Fibroblast of mammary gland (primary cell): ENCODE measurements at places on chromosomes 3 and 15.

DNA sequence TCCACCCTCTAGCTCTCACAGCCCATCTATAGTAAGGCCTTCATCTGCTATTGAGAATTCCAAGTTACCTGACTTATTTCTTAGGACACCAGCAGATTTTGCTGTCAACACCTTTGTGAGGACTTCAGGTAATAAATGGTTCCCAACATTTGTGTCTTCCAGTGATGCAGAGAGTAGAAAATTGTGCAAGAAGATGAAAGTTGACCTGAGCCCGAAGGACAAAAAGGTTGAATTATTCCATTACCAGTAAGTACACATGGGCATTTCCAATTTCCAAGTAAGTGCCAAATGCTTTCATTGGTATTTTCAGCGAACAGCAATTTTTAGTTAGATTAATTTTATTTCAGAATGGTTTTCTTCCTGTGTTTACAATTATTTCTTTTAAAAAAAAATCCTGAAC, 35.4 kb downstream of the PDIA5 start:
- DNase-seq = no peak

- no peak for DNase-seq
Measured at GRCh38 chr3:72213296-72214065, 428.5 kb upstream of the PROK2 start.

DNA sequence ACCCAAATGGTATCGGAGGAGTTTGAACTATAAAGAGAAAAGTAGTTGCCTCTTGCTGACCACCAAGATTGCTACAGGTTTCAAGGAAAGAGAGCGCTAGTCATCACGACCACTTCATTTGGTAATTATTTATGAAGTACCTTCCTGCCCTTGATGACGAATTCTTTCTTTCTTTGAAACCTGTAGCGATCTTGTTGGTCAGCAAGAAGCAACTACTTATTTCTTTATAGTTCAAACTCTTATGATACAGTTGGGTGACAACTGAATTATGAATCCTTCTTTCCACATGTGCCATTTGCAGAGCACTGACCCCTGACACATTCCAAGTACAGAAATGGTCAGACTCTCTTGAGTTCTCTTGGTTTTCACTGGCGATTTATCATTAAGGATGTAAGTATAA, 46.8 kb downstream of the THRB start:
- DNase-seq = no peak

DNA sequence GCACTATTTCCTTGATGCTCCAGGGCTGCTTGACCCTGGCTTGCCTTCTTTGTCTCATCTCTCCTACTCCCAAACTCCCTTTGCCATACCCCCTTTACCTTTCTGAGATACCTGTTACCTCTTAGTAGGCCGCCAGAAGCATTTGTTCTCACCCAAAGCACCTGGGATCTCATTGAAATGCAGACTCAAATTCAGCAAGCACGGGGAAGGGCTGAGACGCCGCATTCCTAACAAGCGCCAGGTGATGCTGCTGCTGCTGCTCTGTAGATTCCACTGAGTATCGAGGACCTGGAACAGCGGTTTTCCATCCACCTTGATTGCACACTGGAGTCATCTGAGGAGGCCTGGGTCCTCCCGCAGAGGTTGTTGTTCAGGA, 91.8 kb downstream of the TMEM266 start:
- no peak for DNase-seq

- no peak for DNase-seq
Measured at GRCh38 chr3:158430448-158430847, 140.5 kb upstream of the MLF1 start.

DNA sequence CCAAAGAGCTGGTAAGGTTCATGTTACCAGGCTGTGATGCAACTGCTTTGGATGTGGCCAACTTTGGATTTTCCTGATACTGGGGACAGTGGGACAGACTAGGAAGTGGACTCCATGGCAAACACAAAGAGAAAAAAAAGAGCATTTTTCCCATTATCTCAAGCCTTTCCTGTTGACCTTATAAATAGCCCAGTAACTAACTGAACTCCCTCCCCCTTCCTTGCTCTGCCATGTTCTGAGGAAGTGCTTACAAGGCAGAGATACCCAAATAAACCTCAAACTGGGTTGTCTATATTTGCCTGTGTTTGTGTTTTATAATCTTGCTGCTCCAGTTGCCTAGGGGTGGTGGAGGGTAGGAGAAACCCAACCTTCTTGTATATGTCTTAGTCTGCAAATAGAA, 27.3 kb upstream of the SLC9A9 start:
- DNase-seq = no peak

DNA sequence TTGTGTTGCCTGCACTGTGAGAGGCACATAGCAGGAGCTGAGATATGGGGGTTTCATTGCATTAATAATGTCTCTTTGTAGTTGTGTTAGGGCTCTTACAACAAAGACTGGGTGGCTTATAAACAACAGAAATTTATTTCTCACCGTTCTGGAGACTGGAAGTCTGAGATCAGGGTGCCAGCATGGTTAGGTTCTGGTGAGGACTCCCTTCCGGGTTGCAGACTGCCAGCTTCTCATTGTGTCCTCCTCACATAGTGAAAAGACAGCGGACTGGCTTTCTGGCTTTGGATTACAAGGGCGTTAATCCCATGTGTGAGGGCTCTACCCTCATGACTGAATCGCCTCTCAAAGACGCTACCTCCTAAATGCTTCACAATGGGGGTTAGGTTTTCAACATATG, 20.6 kb downstream of the TMEM108 start:
- DNase-seq = no peak

- DNase-seq = no peak
Measured at GRCh38 chr3:189404797-189405484, 226.2 kb upstream of the TP63 start.

DNA sequence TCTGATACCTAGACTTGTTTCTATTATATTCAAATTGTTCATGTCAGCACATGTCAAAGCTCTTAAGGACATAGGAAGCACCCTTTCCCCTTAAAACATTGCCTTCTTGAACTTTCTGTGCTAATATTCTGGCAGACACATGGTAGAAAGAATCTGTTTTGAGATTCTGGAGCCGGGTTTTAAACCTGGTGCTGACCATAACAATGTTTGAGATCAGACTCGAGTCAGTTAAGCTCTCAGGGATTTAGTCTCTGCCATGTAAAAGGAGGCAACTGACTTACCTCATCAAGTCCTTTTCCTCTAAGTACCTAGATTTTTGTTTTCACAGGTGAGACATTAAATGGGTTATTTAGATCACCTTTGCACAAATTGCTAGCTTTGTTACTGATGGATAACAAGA, 38.9 kb downstream of the RBMS3 start:
- no peak for DNase-seq

- DNase-seq = no peak
Measured at GRCh38 chr3:155080692-155081091, 573 bp downstream of the MME start.

DNA sequence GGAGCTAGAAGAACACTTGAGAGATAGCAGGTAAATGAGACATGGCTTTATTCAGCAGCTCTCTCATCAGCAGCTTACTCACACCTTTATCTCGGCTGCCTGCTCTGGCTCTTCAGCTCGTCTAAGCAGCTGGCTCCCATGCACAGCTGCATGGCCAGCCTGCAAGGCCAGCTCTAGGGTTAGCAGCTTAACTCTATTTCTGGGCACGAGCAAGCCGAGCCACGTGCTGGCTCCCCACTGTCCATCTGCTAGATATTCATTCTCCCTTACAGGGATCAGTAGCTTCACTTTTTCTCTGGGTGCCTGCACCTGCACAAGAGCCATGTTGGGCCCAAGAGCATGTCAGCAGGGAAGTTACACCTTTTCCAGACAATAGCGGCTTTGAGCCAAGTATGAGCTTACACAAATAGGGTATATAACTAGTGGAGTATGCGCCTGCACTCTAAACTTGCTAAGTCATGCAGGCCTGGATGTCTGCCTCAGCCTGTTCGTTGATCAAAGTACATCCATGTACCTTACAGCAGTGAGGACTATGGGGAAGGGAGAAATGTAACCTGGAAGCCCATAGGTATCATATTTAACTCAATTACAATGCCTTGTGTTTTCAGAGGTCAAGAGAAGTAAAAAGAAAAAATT, 174.9 kb upstream of the SNTN start:
- no peak for DNase-seq

GRCh38 chr3:120177707-120178306, 83.6 kb upstream of the GSK3B start:
- DNase-seq = no peak

DNA sequence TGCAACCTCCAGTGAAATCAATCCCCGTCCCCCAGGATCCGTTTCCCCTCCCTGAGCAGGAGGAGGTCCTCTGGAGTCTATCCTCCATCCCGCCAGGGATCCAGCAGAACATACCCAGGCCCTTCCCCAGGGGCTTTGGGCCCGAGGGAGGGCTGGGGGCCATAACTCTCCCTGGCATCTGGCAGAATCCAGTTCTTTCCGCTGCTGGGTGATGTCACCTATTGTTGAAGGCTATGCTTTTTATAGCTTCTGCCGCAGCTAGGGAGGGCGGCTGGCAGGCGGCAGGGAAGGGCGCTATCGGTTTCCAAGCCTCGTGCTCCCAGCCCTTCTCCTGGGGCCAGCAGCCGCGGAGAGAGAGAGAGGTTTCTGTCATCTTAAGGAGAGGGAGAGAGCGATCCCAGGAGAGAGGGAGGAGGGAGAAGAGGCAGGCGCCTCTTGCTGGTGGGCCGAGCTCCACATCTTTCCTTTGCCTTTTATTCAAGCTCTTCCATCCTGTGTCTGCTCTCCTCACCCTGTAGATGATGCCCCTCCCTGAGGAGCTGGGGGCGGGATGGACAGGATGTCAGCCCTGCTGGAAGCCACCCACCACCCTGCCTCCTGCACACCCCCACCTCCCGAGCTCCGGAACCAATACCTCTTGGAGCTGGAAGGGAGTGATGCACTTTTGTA, 120.1 kb downstream of the ANP32A start:
- peak; percentile 22 for DNase-seq

GRCh38 chr15:39946862-39947261, 12.9 kb downstream of the EIF2AK4 start:
- peak; percentile 72 for DNase-seq

- DNase-seq = no peak
Measured at GRCh38 chr15:87638554-87639083, 617.9 kb downstream of the NTRK3 start.

DNA sequence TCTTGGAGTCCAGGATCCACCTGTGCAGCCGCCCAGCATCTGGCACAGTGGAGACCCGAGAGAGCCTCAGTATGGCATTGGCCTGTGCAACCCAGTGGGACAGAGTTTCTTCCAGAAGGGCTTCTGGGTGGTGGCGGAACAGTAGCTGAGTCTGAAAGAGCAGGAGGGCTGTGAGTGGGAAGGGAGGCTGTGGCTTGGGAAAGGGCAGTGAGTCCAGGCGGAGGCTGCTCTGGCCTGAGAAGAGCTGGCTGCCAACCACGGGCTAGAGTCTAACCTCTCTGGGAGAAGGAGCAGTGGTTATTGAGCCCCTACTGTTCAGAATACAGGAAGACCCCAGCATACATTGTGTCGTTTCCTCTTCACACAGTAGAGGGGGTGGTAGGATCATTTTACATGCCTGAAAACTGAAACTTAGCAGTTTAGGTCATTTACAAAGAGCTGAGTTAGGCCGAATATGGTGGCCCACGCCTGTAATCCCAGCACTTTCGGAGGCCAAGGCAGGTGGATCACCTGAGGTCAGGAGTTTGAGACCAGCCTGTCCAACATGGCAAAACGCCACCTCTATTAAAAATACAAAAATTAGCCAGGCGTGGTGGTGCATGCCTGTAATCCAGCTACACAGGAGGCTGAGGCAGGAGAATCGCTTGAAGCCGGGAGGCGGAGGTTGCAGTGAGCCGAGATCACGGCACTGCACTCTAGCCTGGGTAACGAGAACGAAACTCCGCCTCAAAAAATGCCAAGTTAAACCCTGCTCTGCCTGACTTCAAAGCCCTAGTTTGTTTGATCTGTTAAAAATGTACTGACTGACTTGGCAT, 3.2 kb downstream of the AEN start:
- DNase-seq = peak; percentile 64

DNA sequence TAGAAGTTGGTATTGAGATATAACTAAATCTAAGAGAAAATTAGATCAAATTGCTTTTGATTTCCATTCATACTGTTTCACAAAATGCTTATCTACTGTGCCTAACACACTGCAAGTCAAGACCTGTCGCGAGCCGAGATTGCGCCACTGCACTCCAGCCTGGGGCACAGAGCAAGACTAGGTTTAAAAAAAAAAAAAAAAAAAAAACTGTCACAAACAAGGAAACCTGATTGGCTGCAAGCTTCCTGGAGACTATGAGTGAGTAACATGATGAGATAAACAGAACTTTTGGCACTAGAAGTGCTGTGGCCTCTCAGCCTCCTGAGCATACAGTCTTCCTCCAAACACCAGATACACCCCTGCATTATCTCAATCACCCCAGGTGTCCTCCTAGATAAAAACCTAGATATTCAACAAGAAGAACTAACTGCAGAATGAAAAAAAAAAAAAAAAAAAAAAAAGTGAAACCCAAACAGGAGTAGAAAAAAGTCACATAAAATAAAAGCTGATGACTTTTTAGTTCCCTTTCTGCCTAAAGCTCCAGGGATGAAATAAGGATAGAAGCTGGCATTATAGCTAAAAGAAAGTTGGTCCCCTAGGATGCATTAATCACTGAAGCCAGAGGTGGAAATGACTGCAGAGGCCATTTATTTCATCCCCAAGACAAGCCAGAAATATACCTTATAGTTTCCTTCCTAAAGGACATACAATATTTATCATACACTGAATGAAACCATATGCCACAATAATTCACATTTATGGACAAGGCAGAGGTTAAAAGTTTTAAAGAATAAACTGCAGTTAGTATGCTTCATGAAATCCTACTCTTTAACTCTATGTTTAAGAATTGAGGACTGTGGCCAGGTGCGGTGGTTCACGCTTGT, 82.4 kb downstream of the P3H2 start:
- peak; percentile 79 for DNase-seq

DNA sequence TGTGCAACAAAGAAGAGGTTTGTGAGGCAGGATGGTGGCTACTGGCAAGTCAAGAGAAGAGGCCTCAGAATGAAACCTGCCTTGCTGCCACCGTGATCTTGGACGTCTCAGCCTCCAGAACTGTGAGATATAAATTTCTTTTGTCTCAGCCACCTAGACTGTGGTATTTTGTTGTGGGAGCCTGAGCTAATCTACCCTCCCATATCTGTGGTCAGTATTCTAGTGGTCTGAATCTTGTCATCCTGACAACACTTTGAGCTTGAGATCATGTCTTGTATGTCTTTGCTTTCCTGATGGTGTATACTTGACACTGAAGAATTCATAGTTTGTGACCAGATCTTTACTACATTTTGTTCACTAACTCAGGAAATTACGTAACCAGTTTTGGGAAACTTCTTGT, 240.6 kb upstream of the GOLIM4 start:
- DNase-seq = no peak

DNA sequence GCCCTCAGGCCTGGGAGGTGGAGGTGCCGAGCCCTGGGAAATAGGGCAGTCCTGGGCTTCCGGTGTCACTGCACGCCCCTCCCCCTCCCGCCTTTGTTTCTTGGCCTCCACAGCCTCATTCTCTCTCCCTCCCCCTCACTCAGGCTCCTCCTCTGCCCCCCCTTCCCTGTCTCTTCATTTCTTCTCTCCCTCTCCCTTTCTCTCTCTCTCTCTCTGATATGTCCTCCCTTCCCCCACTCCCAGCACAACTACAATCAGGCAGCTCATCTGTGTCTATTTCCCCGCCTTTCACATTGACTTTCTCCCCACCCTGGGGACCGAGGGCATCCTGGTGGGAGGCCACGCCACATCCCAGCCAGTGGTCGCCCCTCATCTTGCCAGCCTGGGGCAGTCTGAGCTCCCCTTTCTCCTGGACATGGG, 40.2 kb downstream of the IDH2 start:
- DNase-seq = no peak
